Amniotic stem cell (primary cell): ENCODE measurements at places on chromosomes 6 and 20.
A peak's percentile ranks its signal among the peaks of the same experiment; 100 is the strongest.

DNA sequence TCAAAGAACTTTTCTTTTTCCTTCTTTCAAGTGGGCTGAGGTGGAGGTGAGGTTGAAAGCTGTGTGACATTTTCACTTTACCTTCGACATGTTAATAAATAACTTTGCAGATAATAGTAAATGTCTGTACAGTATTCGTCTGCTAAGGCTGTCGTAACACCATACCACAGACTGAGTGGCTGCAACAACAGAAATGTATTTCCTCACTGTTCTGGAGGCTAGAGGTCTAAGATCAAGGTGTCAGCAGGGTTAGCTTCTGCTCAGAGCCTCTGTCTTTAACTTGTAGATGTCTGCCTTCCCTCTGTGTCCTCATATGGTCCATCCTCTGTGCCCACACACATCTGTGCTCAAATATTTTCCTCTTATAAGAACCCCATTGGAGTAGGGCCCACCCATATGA is 14.9 kb downstream of the PHACTR2 start:
- no peak for DNase-seq

- DNase-seq = no peak
Observed at GRCh38 chr20:59190466-59190865, 26.8 kb downstream of the ZNF831 start.

- DNase-seq = no peak
Observed at GRCh38 chr6:150527100-150527499, 72.6 kb upstream of the PLEKHG1 start.

- DNase-seq = no peak
Observed at GRCh38 chr6:80356000-80356399, 249.5 kb downstream of the BCKDHB start.

DNA sequence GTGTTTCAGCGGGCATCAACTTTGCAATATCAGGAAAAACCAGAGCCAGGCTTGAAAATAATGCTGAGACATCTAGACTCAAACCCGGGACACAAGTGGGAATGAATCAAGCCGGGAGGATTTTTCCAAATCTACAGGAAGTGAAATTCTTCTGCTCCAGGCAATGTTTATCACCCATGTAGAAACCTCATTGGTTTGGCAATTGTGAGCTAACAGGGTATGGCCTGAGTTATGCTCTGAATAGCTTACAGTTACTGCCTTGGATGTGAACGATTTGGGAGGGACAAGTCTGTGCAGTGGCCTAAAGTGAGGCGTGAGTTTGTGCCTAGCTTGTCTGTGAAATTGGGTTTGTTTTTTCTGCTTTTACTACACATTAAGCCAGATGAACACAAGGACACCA is 87.4 kb downstream of the PCSK2 start:
- DNase-seq = no peak

DNA sequence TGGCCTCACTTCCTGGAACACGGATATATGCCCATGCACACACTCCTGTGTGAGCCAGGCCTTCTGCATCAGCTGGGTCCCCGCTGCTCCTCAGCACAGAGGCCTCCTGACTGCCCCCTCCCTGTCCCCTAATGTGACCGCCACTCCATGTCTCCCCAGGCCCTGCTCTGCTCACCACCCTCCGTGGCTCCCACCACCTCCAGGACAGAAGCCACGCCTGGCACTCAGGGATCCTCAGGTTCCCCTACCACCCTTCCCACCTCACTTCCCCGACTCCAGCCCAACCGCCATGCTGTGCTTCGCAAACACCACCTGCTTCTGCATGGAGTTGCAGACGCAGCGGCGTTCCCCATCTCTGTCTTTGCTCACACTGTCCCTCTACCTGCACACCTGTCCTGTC is 4.3 kb upstream of the SRC start:
- no peak for DNase-seq

DNA sequence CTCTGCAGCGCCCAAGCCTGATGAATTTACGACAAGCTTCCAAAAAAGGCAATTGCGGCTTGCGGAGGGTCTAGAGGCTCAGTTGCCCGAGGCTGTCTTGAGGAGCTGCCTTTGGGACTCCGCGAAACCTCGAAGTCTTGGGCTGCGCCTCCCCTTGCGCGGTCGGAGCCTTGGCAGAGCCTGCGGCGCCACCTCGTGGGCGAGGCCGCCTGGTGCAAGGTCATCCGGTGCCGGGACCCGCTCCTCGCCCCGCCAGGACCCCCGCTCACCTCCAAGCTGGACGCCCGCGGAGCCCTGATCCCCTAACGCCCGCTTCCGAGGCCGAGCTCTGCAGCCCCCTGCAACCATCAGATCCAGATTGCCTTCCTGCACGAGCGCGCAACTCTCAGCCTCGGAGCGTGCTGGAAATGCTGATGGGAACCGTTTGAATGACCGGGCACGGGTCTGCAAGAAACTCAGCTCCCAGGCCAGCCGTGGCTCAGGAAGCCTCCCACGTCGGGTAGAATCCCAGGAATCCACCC is 14.9 kb upstream of the FAM210B start:
- peak; percentile 6 for DNase-seq

- DNase-seq = no peak
Observed at GRCh38 chr20:35320396-35321126, 28.3 kb upstream of the FAM83C start.

GRCh38 chr20:13526551-13526950 is 112.2 kb downstream of the TASP1 start:
- no peak for DNase-seq

- no peak for DNase-seq
Observed at GRCh38 chr6:106731144-106731842, 101.9 kb downstream of the QRSL1 start.

DNA sequence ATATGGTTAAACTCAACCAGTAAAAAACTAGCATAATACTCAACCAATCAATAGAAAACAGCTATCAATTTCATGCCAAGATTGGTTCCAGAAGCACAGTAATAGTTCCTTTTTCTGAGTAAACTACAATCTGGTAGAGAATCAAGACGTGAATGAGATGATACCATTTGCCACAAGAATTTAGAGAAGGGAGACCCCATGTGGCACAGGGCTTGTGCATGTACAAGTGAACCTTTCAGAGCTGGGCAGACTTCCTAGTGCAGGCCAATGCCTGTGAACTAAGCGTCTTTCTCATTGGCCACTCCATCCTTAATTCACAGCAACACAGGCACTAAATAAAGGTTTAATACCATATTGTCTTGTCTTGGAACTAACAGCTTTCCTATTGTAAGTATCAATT is 213.5 kb downstream of the RFPL4B start:
- DNase-seq = no peak

DNA sequence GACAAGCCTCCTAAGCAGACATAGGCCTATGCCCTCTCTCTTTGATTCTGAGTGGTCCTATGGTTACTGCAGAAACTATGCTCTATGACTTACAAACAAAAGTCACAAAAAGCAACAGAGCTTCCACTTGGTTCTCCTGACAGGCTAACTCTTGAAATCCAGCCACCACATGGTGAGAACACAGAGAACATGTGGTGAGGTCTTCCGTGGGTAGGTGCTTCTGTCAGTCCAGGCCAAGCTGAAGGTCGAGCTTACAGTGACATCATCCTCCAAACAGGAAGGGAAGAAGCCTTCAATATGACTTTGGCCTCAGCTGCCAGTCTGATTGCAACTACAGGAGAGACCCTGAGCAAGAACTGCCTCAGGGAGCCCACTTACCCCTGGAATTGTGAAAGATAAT is 265.5 kb downstream of the TBX18 start:
- no peak for DNase-seq

DNA sequence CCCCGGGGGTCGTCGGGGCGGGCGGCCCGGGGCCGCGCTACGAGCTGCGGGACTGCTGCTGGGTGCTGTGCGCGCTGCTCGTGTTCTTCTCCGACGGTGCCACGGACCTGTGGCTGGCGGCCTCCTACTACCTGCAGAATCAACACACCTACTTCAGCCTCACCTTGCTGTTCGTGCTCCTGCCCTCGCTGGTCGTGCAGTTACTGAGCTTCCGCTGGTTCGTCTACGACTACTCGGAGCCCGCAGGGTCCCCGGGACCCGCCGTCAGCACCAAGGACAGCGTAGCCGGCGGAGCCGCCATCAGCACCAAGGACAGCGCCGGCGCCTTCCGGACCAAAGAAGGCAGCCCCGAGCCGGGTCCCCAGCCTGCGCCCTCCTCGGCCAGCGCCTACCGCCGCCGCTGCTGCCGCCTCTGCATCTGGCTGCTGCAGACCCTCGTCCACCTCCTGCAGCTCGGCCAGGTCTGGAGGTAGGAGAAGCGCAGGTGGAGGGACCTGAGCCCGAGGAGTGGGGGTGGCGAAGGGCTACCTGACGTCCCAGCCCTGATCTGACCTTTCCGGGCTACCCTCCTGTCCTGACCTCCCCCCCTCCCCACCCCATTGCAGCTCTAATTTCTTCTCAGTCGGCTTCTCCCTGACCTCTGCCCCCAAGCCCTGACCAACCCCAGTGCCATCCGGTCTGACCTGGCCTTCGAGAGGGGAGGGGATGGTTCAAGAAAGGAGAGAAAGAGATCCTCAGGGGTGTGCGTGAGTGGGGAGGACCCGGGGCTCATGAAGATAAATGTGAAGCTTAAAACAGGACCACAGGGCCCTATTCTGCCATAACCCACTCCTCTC is 558 bp downstream of the XKR7 start:
- DNase-seq = peak; percentile 38

GRCh38 chr20:3677733-3678132 is 4.1 kb downstream of the ADAM33 start:
- no peak for DNase-seq

- no peak for DNase-seq
Observed at GRCh38 chr6:157877573-157878438, 54.8 kb downstream of the SNX9 start.

DNA sequence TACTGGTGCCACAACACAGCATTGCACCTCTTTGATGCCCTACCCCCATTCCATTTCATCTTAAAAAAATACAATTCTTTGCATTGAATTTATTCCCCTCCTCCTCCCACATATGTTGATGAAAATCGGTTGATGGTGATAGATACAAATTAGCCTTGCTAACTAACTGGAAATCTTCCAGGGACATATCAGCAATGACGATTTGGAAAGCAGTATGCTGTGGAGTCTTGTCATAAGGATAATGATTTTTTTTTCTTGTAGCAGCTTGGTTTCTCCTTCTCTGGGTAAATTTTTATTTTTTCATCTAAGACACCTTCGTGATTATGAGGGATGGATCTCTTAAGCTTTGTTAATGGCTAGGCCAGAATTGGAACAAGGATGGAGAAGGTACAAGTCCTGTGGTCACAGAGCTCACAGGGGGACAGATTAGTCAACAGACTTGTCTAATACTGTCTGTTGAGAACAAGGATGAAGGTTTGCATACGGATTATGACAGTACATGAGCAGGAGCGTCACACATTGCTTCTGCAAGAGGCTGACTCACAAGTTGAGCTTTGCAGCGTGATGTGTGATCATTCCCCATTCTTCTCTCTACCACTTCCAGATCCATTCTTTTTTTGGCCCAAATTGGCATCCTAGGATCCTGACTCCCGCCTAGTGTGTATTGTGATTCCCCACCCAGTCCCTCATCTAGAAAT is 233.1 kb upstream of the FERMT1 start:
- no peak for DNase-seq

GRCh38 chr6:80942911-80943310 is 809.6 kb downstream of the TENT5A start:
- DNase-seq = no peak

DNA sequence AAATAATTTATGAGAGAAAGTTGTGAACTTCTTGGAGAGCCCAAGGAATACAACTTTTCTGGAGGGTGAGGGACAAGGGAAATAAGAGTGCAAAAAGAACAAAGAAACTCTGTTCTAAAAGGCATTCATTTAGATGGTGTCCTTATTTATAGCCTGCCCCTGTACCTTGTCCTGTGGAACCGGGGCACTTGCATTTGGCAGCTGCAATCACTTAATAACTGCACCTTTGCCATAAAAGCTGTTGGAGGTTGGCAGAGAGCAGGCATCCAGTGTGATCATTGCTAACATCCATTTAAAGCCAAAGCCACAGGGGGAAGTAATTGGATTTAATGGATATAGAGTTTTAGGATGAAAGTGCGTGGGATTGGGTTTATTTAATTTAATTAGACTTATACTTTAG is 50.8 kb upstream of the SGK1 start:
- no peak for DNase-seq

- DNase-seq = no peak
Observed at GRCh38 chr20:33251496-33251895, 15.7 kb downstream of the BPIFA1 start.

GRCh38 chr20:13325033-13325432 is 104.0 kb downstream of the ISM1 start:
- DNase-seq = no peak

GRCh38 chr6:130118236-130118635 is 99.9 kb downstream of the L3MBTL3 start:
- no peak for DNase-seq

- no peak for DNase-seq
Observed at GRCh38 chr6:74782346-74782745, 423.5 kb downstream of the COL12A1 start.

DNA sequence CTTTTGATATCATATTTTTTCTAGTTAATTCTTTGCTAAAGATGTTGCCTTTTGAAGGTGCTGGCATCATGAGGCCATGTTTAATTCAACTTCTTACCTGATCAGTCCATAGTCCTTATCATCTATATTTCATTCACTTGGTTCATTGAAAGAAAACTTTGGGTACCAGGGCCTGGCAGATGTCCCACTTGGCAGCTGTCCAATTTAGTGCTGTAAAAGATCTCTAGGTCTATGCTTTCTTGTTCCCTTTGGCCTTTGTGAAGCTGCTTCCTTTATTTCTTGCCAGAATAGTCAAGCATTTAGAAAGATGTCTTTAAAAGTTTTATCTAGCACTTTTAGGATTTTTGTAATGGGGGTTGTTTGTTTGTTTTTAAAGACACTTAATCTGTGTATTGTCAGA is 61.7 kb upstream of the EYA4 start:
- DNase-seq = no peak

DNA sequence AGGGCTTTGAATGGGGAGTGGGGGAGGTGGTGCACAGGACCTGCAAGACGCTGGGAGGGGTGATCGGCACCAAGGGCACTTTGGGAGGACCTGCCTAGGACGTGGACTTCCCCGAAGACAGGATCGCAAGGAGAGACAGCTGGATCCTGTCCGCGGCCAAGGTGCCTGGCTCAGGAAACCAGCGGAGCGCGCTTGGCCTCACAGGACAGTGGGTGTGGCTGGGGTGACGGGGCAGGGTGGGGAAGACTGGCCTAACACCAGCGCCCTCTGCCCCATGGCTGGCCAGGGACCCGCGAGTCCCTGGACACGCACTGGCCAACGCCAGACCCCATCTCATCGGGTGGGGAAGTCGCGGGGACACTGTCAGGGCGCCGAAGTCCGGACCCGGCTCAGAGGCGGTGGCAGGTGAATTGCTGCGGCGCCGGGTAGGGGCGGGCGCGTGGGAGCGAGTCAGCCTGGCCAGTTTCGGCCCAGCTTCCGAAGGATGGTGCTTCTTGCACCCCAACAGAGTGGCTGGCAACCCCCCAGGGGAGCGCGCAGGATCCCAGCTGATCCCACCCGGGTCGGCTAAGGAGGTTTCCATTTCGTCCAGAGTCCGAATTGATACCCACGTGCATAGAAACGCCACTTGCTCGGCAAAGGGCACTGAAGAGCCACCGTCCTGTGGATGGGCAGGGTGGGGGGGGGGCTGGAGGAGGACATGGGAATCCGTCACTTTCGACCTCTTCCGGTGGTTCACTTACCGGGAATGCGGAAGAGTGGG is 785 bp upstream of the THBD start:
- no peak for DNase-seq
